Activated T-cell treated with anti-CD3 and anti-CD28 coated beads, Interleukin-2, amount 50 U/mL, for 48 hours (primary cell): ENCODE measurements at places on chromosomes 11 and 22.

GRCh38 chr11:78031629-78032028, 8.6 kb upstream of the KCTD14 start:
- no peak for DNase-seq

GRCh38 chr22:26431261-26431995, 2.4 kb downstream of the ASPHD2 start:
- no peak for DNase-seq

- DNase-seq, result no peak
These were observed 16.1 kb downstream of the COMMD9 start for GRCh38 chr11:36273110-36273509.

DNA sequence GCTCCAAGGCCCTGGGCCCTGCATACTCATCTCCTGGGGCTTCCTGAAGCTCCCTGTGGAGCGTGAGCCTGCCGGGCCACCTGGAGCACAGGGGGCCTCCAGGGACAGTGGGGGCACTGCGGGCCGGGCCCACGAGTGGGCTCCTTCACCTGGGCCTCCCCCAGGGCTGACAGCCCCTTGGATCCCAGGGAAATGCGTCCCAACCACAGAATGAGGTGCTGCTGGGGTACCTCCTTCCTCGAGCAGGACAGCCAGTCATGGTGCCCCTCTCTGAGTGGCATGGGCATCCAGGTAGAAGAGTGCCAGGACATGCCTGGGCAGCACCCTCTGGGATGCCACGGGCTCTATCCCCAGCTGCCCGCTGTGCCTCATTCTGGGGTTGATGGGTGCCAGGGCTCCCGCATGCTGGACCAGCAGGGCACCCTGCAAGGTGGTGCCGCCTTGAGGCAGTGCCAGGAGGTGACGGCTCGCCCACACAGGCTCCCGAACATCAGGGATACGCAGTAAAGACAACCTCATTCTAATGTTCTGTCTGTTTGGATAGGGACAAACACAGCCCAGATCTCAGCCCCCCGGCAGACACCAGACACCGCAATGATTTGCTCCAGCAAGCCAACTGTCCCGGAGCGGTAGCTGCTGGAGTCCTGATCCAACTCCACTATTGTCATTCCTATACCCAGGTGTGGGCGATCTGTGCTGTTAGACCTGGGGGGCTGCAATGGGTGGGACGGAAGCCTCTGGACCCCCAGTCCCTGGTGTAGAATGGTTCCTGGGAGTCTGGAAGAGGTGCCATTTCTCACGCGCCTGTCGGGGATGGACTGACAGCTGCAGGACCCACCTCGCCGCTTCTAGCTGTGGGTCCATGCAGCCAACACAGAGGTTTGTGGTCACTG, 25.8 kb downstream of the KRTAP5-5 start:
- DNase-seq, result no peak
